ENCODE measurements at places on chromosomes 16 and 17.

GRCh38 chr17:28549236-28550132 is 2.9 kb downstream of the UNC119 start:
- peak; percentile 64 for DNase-seq

- no peak for DNase-seq
Measured at GRCh38 chr17:12104831-12105230, 84.2 kb downstream of the MAP2K4 start.

DNA sequence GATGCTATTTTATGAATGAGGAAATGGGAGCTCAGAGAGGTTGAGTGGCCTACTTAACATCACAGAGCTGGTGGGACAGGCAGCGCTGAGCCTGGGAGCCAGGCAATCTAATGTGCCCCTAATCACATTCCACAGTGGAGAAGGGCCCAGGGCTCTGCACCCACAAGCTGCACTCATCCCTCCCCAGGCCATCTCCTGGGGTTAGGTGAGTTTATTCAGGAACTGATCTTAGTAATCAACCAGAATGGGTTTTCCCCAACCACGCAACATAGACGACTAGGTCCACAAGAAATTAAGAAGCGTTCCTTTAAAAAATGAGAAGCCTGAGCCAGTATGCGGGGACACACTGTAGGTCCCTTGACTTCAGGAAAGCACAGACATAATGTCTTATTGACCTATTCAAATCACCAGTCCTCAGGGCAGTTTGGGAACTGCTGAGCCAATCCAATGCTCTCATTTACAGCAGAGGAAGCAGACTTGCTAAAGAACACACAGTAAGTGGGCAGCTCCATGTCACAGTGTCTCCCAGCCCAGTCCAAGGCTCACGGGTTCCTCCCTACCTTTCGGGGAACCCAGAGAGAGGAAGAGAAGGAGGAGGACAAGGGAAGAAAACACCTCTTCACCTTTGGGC is 2.3 kb downstream of the MPP3 start:
- peak; percentile 56 for DNase-seq

GRCh38 chr17:62206550-62206949 is 141.5 kb upstream of the MED13 start:
- no peak for DNase-seq

DNA sequence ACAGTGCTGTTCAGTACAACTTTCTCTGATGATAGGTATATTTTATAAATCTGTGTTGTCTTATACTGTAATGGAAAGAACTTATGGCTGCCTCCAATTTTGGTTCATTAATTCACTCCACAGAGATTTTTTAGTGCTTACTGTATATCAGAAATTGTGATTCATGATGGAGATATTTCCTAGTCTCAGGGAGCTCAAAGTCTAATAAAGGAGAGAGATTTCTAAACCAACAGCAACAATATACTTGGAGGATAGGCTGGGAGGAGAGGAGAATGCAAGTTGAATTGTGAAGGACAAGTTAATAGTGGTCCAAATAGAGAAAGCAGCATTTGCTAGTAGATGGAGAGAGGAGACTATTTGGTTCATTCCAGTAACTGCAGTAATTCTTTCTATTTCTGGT is 63.5 kb downstream of the TANC2 start:
- no peak for DNase-seq

Data from inflammatory macrophage (primary cell).